ENCODE measurements at places on chromosomes 6 and 20.

DNA sequence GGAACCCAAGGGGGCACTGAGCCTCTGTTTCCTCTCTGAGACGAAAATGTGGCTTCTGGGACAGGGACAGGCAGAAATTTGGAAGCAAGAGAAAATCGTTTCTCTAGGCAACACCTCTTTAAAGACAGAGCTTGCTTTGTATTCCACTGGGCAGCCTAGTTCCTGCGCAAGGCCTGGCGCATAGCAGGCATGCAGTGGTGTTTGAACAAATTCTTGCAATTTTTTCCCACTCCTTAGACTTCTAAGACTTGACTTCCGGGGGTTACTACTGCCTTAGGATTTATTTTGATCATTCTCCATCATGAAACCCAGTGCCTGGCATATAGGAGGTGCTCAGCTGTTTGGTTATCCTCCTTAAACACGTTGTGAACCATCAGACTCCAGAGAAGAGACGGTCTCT is 249.0 kb upstream of the KCNG1 start:
- DNase-seq: no peak

DNA sequence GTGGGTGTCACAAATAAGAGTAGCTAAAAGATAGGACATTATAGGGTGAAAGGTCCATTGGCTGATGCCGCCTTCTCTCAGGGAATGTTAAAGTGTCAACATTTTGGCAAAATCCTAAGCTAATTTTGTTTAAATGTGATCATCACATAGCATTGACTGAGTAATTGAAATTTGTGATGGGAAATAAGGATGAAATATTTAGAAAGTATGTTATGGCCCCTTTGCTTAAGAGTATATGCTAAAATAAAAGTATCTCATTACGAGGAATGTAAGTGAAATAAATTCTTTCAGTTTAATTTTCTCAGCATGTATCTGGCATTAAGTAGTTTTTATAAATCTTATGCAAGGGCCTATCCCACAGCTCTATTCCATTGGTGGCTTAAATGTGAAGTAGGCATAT is 229.2 kb downstream of the PRL start:
- DNase-seq: no peak

GRCh38 chr6:27133281-27134227 is 113.9 kb upstream of the PRSS16 start:
- no peak for DNase-seq

DNA sequence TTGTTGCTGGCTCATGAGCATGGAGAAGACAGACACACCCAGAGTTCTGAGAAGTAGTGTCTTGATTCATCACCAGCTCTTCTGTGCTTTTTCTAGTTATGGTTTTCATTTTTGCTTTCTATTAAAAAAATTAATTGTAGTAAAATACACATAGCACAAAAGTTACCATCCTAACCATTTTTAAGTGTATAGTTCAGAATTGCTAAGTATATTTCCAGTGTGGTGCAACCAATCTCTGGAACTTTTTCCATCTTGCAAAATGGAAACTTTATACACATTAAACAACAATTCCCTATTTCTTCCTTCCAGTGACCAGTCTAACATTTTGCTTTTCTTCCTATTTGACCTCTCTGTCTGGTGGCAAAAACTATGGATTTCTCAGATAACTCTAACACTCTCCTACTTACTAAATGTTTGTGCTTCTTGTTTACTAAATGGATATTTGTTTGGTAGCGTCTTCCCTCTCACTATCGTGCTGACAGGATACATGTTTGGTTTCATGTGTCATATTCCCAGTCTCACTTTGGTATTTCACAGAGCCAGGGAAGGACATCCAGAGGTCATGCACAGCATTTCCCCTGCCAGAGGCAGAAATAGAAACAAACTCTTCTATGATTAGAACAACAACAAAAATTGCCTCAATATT is 40.6 kb downstream of the TXLNB start:
- DNase-seq: no peak

GRCh38 chr20:21569586-21569985 is 55.7 kb upstream of the NKX2-2 start:
- no peak for DNase-seq

DNA sequence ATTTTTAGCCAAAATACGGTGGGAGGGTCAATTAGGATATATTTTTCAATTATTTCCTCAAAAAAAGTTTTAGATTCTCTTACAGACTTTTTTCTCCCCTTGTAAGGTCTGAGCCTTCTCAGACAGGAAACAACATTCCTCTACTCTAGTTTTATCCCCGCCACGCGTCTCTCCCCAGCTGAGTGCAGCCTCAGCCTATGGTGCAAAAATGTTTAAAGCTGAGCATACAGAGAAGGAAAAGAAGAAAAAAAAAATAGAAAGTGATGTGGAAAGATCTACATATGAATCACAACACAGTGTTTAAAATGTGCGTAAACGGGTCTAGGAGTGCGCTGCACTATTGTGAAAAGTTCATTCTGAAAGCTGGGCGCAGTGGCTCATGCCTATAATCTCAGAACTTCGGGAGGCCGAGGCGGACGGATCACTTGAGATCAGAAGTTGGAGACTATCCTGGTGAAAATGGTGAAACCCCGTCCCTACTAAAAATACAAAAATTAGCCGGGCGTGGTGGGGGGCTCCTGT is 159.0 kb downstream of the TRIM27 start:
- DNase-seq: no peak

DNA sequence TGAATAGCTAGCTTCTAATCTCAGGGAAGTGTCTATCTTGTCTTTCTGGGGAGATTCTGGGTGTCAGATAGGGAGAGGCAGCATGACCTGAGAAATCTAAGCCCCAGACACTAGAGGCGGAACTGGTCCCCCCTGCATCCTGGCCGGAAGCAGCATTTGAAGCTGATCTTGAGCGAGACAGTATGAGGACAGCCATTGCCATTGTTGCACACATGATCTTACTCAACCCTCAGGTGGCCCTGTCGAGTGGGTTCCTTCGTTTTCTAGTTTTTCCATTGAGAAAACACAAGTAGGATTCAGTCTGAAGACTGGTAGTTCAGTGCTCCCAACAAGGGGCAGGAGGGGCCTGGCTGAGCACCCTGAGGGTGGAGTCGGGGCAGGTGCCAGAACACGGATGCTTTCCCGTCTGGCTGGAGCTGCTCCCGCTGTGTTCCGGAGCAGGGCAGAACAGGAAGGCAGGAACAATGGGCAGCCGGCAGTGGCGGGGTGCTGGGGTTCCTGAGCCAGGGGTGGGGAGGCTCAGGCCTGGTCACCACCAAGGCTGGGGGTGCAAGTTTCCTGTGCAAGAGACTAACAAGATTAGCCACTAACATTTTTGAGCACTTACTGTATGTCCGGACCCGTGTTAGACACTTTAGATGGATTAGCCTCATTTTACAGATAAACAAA is 7.9 kb upstream of the SDCBP2 start:
- no peak for DNase-seq

DNA sequence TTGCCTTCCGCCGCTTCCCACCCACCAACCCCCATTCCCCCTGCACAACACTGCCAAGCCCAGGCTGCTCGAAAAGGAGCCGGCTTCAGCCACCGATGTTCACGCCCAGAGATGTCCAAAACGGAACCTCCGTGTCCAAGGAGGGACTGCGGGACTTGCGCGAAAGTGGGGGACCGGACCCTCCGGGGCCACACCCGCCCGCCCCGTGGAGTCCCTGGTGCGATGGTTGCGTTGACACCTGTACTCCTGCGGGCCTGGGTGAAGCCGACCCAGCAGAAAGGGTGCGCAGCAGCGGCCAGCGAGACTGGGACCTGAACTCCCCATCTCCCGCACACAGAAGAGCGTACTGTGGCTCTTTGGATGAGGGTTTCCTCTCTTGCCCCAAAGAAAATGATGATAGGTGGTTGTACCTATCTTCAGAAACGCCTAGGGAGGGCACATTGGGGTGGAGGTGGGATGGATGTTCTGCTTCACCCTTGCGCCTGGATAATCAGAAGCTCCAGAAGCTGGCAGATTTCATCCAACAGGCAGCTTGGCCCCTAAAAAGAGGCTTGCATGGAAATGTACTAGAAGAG is 1.9 kb upstream of the VGLL2 start:
- DNase-seq: no peak

GRCh38 chr6:159023893-159024292 is 20.9 kb downstream of the TAGAP start:
- DNase-seq: no peak

DNA sequence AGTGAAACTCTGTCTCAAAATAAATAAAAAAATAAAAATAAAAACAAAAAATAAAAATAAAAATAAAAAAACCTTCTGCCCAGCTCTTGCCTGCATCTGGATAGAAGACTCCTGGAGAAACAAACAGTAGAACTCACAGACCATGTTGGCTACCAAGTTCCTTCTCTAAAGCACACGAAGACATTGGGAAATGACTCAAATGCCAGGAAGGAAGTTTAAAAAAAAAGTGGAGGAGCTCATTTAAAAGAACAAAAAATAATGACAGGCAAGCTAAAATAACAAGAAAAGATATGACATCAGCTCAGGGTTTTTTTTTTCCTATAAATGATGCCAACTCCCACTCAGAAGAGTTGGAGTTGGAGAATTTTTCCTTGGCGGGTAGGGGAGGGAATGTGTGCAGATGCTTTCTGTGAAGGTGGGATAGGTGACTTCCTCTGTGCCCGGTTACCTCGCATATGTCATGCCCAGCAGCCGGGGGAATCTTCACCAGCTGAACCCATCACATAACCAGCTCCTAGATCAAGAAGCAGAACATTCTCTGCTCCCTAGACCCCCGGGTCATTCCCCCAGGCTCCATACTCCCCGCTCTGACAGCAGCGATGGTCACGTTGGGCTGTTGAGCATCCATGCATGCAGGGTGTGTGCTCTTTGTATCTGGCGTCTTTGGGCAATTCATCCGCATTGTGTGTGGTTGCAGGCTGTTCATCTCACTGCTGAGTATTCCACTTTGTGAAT is 17.3 kb upstream of the CD93 start:
- no peak for DNase-seq

DNA sequence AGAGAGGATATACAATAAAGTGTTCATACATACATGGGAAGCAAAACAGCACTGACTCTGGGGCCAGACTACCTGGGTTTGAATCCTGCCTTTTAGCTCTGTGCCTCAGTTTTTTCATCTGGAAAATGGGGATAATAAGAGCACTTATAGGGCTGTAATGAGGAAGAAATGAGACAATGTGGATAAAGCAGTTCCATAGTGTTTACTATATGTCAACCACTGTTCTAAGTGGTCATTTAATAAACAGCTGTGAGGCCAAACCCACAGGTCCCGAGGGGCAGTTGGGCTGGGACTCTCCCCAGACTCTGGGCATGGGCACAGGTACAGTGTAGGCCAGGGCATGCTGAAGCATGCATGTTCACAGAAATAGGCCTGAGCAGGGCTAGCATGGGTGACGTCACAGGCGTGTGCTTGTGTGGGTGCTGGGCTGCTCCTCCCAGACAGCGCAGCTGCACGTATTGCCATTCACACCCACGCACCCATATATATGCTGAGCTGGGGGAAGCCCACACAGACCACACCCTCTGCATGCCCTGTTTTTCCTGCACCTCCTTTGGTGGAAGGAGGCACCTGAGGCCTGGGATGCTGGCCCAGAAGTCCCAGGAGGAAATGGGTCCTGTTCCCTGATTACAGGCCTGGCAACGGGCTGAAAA is 3.5 kb upstream of the PLCG1 start:
- DNase-seq: no peak

DNA sequence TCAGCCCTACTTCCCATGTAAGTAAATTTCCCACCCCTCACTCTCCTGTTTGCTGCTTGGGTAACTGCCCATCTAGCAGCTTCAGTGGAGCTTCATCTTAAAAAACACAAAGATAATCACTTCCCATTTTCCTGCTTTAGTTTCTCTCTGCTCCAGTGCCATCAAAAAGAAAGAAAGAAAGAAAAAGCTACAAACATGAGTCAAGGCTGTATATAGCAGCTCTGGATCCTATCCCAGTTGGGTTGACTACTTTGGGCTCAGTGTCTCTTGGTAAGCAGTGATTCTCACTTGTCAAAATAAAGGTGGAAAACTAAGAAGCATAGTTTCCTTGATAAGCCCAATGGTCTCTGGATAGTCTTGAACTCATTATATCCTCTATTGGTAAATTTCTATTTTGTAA is 48.7 kb upstream of the SRPK1 start:
- DNase-seq: no peak

- DNase-seq: no peak
Observed at GRCh38 chr6:2749969-2750600, 637 bp downstream of the MYLK4 start.

- no peak for DNase-seq
Observed at GRCh38 chr20:23461180-23461579, 8.5 kb upstream of the CST11 start.

DNA sequence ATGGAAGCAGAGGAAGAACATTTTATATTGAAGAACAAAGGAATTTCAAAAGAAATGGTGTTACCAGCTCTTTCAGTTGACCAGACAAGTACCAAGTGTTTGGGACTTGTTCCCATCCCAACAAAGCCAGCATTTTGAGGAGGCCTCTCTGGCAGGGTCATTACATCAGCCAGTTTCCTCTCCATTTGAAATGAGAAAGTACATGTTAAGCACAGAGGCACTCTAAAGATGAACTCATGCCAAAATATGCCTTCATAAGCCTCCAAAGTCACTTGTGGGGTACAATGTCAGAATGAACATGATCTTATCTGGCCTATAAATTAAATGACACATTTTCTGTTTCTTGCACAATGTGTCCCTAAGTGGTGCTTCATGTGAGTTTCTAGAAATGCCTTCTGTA is 223.9 kb downstream of the PRL start:
- DNase-seq: no peak

GRCh38 chr6:56790414-56790813 is 147.7 kb upstream of the DST start:
- no peak for DNase-seq

DNA sequence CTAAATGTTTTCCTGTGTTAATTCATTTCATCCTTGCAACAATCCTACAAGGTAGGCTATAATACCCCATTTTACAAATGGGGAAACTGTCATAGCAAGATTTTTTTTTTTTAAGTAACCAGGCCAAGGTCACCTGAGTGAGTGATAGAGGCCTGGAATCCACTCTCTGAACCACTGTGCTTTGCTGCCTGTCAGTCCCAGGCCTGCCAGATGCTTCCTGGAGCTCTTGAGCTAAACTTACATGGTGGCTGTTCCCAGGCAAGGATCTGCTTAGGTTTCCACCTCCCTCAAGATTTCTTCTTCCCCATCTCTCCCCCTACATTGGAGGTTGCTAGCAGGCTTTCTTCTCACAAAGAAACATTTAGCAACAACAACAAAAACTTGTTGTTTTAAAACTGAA is 32.7 kb upstream of the RNF8 start:
- DNase-seq: no peak

DNA sequence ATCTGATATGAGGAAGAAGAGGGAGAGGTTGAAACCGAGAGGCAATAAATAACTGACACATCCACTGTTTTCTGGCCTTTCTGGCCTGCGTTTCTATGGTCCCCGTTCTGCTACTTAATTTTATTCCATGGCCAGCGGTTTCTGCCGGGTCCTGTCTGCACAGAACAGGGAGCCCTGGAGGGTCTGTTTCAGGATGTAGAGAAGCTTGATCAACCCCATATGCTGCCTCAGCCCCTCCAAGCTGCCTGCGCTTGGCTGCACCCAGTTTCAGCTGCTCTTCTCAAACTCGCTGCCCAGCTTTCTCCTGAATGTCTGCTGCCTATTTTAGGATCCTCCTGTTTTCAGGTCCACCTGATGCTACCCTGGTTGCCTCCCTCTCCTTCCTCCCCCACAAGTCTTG is 18.5 kb upstream of the PACSIN1 start:
- no peak for DNase-seq

Data from AG09309 (cell line).